T-cell (primary cell): ENCODE measurements at places on chromosomes 1 and 21. TPM values are rescaled to one million over a fixed set of nuclear protein-coding genes. Genes with fewer than 3 reads are reported as not detected.

Gene FHL3
- 19.3 TPM for total RNA-seq

Gene CRYBG2
- total RNA-seq, result 7.2 TPM

Gene CBS
- total RNA-seq, result 5.5 TPM

- peaks cover 20% of the 10 kb centered on the region for H3K27me3 ChIP-seq
- H3K4me1 ChIP-seq, result no peaks in the 10 kb centered on the region
- H3K36me3 ChIP-seq, result no peaks in the 10 kb centered on the region
- no peak for DNase-seq
- H3K4me3 ChIP-seq, result no peak overlapping the region
- no peak overlapping the region for H3K27ac ChIP-seq
Observed at GRCh38 chr1:113168946-113169345, 95.9 kb downstream of the LRIG2 start.

Gene SLC19A1
- total RNA-seq, result 11.5 TPM

- no peak overlapping the region for H3K27ac ChIP-seq
- H3K4me1 ChIP-seq, result no peaks in the 10 kb centered on the region
- H3K27me3 ChIP-seq, result no peaks in the 10 kb centered on the region
Observed at GRCh38 chr1:27074175-27074780, 61.6 kb upstream of the TENT5B start.

- no peak overlapping the region for H3K27ac ChIP-seq
- DNase-seq, result no peak
- no peaks in the 10 kb centered on the region for H3K36me3 ChIP-seq
- H3K27me3 ChIP-seq, result no peaks in the 10 kb centered on the region
- no peak overlapping the region for H3K4me3 ChIP-seq
Observed at GRCh38 chr1:74611887-74612286, 61.7 kb downstream of the ERICH3 start.

DNA sequence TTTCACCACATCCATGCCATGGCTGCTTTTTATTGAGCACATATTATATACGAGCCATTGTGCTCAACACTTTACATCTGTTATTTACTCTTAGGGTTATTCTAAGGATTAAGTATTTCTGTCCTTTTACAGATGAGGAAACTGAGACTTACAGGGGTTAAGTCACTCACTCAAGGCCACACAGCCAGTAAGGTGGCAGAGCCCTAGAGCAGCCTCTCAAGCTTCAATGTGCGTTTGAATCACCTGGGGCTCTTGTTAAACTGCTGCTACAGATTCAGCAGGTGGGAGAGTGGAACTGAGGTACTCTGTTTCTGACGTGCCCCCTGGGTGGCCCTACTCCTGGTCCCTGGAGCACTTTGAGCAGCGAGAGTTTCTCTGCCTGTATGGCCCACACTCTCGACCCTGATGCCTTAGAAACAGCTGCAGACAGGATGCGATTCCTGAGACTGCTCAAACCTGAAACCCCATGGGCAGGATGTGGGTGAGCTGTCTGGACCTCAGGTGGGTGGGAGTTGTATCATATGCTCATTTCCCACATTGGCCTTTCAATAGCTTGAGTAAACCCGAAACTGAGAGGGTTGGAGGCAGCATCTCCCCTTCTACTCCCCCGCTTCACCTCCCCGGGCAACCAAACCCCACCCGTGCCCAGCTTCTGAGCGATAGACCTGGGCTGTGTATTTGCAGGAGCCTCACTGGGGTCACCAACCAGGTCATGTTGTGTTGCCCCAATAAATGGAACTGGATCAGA lies 59.3 kb downstream of the MAN1C1 start:
- H3K27me3 ChIP-seq, result no peaks in the 10 kb centered on the region
- peak; percentile 72 for DNase-seq
- peaks cover 12% of the 10 kb centered on the region for H3K36me3 ChIP-seq
- H3K27ac ChIP-seq, result peak overlapping the region; percentile 46
- H3K4me1 ChIP-seq, result peaks cover 69% of the 10 kb centered on the region

DNA sequence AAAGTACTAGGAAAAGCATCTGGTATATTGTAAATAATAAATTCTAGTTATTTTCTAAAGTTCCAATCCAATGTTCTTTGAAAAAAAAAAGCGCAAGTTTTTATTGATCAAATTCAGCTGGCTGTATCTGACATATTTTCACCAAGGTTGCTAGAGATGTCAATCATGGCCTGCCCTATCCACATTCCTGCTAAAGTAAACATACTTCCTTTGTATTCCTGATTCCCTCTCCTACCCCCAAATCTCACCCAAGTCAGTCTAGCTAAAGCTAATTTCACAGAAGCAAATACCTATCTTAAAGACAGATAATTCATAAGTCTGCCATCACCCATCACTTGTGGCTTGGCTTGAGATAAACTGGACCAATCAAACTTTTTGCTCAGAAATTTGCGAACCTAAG lies 21.3 kb downstream of the ANKRD13C start:
- no peak overlapping the region for H3K27ac ChIP-seq
- DNase-seq, result no peak
- H3K36me3 ChIP-seq, result peaks cover 9% of the 10 kb centered on the region
- no peaks in the 10 kb centered on the region for H3K27me3 ChIP-seq
- no peak overlapping the region for H3K4me3 ChIP-seq

Gene GRHL3
- not detected for total RNA-seq

- H3K4me1 ChIP-seq, result no peaks in the 10 kb centered on the region
- no peaks in the 10 kb centered on the region for H3K27me3 ChIP-seq
- DNase-seq, result no peak
- H3K4me3 ChIP-seq, result no peak overlapping the region
- no peaks in the 10 kb centered on the region for H3K36me3 ChIP-seq
Observed at GRCh38 chr1:204277563-204278219, 63.9 kb upstream of the GOLT1A start.

Gene COL11A1
- not detected for total RNA-seq

- DNase-seq, result no peak
- no peaks in the 10 kb centered on the region for H3K36me3 ChIP-seq
- peaks cover 5% of the 10 kb centered on the region for H3K27me3 ChIP-seq
- no peak overlapping the region for H3K4me3 ChIP-seq
- no peaks in the 10 kb centered on the region for H3K4me1 ChIP-seq
Observed at GRCh38 chr1:75672528-75673393, 51.7 kb upstream of the ACADM start.

- no peaks in the 10 kb centered on the region for H3K27me3 ChIP-seq
- no peak overlapping the region for H3K4me3 ChIP-seq
- DNase-seq, result no peak
- H3K27ac ChIP-seq, result no peak overlapping the region
- no peaks in the 10 kb centered on the region for H3K36me3 ChIP-seq
Observed at GRCh38 chr1:58901008-58901407, 117.2 kb upstream of the JUN start.

DNA sequence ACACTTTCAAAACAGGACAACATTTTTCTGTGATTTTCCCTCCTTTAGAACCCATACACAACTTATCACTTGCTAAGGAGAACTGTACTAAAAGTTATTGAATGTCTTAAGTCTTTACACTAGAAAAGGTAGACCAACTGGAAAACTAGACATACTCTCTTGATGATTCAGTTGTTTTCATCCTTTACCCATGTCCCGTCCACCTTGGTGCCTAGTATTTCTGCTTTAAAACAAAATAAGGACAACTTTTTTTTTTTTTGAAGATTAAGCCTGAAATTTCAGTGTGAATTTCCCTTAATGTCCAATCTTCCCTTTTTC lies 4.5 kb downstream of the CDKN2C start:
- H3K27me3 ChIP-seq, result peaks cover 7% of the 10 kb centered on the region
- H3K4me1 ChIP-seq, result peaks cover 16% of the 10 kb centered on the region
- H3K36me3 ChIP-seq, result no peaks in the 10 kb centered on the region
- H3K4me3 ChIP-seq, result no peak overlapping the region
- no peak overlapping the region for H3K27ac ChIP-seq

Gene GJA8
- total RNA-seq, result not detected

DNA sequence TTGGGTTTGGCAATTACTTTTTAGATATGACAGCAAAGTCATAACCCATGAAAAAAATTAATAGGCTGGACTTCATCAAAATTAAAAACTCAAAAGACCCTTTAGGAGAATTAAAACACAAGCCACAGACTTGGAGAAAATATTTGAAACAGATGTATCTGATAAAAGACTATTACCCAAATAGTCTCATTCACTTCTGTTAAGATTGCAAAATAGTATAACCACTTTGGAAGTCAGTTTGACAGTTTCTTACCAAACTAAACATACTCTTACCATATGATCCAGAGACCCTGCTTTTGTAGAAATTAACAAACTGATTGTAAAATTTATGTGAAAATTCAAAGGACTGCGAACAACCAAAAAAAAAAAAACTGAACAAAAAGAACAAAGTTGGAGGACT lies 32.5 kb upstream of the SLC44A3 start:
- no peaks in the 10 kb centered on the region for H3K36me3 ChIP-seq
- H3K27ac ChIP-seq, result no peak overlapping the region
- no peak for DNase-seq
- no peaks in the 10 kb centered on the region for H3K4me1 ChIP-seq

Gene MXRA8
- 4.6 TPM for total RNA-seq

DNA sequence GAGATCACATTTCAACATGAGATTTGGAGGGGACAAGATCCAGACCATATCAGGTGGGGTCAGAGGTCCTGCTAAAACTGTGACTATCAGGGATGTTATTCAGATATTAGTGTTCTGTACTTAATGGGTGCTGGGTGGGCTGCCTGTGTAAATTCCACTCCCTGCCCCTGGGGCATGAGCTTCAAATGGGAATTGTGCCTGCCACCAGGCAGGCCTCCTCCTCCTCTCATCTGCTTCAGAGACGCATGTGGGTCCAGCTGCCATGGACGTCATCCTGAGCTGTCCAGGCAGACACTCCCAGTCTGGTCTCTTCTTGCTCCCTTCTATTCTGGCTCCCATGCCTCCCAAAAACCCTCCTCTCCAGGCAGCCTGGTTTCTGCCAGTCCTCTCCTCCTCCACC lies 10.4 kb downstream of the QSOX1 start:
- no peaks in the 10 kb centered on the region for H3K4me1 ChIP-seq
- H3K4me3 ChIP-seq, result no peak overlapping the region
- H3K36me3 ChIP-seq, result no peaks in the 10 kb centered on the region
- H3K27me3 ChIP-seq, result no peaks in the 10 kb centered on the region
- no peak overlapping the region for H3K27ac ChIP-seq

DNA sequence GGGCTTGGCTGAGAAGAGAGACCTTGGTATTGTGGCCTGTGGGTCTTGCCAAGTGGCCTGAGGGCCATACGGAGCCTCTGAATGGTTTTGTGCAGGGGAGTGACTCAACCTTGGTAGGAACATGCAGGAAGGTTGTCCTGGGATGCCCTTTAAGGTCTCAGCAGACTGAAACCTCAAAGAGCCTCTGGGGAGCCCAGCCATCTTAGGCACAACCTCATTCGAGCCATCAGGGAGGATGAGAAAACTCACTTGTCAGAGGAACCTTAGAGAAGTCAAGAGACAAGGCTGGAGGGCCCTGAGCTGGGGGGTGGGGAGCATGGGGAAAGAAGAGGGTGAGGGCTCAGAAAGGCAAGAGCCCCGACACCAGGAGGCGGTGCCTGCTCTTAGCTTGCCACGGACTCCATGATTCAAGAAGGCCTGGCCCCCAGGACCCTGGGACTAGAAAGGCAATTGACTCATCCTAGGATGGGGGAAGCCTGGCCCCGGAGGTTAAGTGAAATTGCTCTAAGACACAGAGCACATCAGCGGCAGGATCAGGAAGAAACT lies 13.0 kb downstream of the IFI6 start:
- H3K27ac ChIP-seq, result peak overlapping the region; percentile 85
- DNase-seq, result no peak
- H3K36me3 ChIP-seq, result no peaks in the 10 kb centered on the region
- H3K27me3 ChIP-seq, result no peaks in the 10 kb centered on the region
- peaks cover 22% of the 10 kb centered on the region for H3K4me1 ChIP-seq
- peak overlapping the region; percentile 50 for H3K4me3 ChIP-seq

- no peaks in the 10 kb centered on the region for H3K4me1 ChIP-seq
- H3K36me3 ChIP-seq, result no peaks in the 10 kb centered on the region
- DNase-seq, result no peak
Observed at GRCh38 chr1:51058858-51059257, 43.2 kb upstream of the C1orf185 start.

GRCh38 chr1:181816608-181817007 lies 244.9 kb downstream of the ZNF648 start:
- H3K27me3 ChIP-seq, result no peaks in the 10 kb centered on the region
- H3K4me1 ChIP-seq, result no peaks in the 10 kb centered on the region
- DNase-seq, result no peak
- H3K27ac ChIP-seq, result no peak overlapping the region
- no peaks in the 10 kb centered on the region for H3K36me3 ChIP-seq

Gene CELA3B
- total RNA-seq, result not detected

DNA sequence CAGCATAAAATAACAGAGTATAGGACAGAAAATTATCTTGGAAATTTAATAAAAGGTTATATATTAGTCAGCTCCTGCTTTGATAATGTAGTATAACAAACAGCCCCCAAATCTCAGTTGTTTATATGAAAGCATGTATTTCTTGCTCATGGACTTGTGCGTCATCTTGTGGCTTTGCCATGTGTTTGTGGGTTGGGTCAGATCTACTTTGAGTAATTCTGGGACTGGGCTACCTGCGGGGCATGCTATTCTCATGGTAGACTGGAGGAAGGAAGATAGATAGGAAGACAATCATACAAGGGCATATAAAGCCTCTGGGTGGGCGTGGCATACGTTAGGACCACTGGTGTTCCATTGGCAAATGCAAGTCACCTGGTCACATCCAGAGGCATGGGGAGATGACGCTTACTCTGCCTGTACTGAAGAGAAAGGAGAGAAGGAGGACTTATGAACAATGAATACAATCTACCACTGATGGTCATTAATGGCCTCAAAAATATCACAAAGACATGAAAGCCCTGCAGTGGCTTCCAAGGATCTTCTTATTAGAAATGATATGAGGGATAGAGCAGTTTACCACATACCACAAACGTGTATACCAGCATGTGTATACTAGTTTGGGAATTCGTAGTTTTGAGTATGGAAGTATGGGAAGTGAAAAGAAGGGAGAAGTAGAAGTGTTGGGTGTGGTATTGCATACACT lies 267.0 kb downstream of the DISC1 start:
- no peaks in the 10 kb centered on the region for H3K4me1 ChIP-seq
- no peak for DNase-seq
- H3K36me3 ChIP-seq, result no peaks in the 10 kb centered on the region

DNA sequence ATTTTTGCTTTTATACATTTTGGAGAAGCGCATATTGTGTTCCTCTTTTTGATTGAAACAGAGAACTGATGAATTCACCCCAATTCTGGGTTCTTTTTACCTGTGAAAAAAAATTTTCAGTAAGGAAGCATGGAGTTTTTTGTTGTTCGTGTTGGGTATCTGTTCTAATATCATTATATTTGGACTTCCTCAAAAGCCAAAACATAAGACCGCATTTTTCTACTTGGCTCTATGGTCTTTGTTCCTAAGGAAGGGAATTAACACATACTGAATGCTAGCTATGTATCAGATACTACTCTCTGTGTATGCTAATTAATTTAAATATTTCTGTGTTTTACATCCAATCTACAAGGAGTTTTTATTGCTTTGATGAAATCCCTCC lies 12.9 kb downstream of the EPB41 start:
- peak overlapping the region; percentile 14 for H3K4me3 ChIP-seq
- H3K27ac ChIP-seq, result peak overlapping the region; percentile 79
- no peak for DNase-seq
- H3K36me3 ChIP-seq, result peaks cover 2% of the 10 kb centered on the region
- no peaks in the 10 kb centered on the region for H3K27me3 ChIP-seq
- peaks cover 55% of the 10 kb centered on the region for H3K4me1 ChIP-seq

Gene CR1
- 10.6 TPM for total RNA-seq

- H3K27me3 ChIP-seq, result peaks cover 2% of the 10 kb centered on the region
- H3K27ac ChIP-seq, result no peak overlapping the region
- DNase-seq, result no peak
- no peaks in the 10 kb centered on the region for H3K36me3 ChIP-seq
Observed at GRCh38 chr1:182301467-182302198, 90.0 kb downstream of the GLUL start.

Gene MASP2
- not detected for total RNA-seq
